Urinary bladder (tissue), 4 donors: ENCODE measurements at places on chromosomes 7 and 10.

DNA sequence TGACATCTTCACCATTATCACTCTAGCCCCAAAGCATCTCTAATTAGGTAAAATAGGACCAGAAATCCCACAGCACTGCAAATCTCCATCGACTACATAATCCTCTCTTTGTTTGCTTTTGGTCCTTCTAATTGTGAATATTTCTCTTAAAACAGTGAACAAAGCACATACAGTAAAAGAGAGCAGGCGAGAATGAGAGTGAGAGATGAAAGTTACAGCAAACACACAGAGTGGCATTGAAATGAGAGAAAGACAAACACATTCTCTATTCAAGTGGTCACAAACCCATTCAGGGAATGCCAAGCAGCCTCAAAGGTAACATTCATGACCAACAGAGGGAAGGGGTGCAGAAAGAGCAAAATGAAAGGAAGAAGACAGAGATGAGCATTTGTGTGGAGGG, 109.8 kb upstream of the PTN start:
- DNase-seq = no peak

DNA sequence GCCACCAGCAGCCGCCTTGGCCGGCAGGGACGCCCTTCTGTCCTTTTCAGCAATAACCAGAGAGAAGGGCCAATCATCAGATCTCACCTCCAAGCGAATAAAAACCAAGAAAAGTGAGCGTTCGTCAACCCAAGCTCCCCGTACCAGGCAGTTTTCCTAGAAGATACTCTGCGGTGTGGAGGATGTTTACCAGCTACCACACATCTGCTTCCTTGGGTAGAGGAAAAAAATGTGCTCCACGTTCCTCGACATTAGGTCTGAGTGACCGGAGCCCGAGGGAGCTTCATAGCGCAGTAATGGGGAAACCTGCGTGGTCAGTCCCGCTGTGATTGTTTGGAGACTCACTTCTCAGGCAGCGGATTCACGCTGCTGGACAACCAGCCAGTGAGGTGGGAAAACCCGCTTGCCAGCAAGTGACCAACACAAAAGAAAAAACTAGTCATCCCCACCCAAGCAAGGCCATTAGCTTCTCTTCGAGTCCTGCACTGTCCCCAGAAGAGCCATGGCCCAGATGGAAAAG, 73.0 kb downstream of the ZRANB1 start:
- DNase-seq = no peak

- DNase-seq = no peak
Measured at GRCh38 chr10:133019651-133020050, 68.1 kb upstream of the ADGRA1 start.

DNA sequence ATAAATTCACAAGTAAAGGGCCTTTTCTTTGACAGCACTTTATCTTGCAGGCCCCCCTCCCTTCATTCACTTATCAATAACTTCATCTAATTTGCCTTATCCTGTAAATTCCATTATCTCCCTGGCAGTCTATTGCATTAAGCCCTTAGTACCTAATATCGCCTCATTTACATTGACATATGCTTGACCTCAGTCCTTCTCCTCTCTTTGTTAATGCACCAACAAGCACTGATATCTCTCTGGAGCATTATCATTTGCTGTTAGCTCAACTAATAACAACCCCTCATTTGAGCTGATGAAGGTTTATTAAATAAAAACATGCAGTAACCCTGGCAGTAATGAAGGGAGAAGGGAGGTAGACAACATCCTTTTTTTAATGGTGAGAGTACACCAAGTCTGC, 46.8 kb downstream of the EXOC4 start:
- no peak for DNase-seq

GRCh38 chr7:4851459-4852422, 10.1 kb downstream of the PAPOLB start:
- no peak for DNase-seq

GRCh38 chr10:117136391-117136975, 1.6 kb downstream of the VAX1 start:
- DNase-seq = no peak

DNA sequence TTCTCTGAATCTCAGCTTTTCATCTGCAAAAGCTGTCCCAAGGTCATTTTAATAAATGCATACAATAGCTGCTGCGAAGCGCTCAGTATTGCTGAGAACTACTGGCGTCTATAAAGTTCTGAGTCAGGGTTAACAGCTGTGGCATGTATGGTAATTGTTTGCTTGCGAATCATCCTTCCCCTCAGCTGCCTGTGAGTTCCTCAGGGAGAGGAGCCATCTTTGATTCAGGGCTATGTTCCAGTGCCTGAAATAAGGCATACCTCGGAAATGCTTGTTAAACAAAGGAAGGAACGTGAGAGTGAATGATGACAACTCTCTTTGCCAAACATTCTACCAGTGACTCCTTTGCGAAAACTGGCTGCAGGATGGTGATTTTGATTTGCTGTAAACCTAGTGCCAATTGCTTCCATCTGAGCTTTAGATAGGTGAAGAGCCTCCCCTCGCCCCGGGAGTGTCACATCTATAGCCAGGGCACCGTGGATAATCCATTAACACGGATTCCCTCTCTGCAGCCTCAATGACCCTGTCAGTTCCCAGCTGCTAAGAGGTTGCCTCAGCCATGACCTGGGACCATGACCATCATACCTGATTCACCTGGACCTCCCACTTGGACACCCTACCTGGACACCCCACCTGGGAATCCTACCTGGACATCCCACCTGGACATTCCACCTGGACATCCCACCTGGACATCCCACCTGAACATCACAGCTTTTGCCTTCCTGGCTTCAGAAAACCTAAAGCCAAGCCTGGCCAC, 39.6 kb downstream of the GPRIN2 start:
- DNase-seq = no peak

- no peak for DNase-seq
Measured at GRCh38 chr10:79017882-79018520, 50.8 kb upstream of the ZMIZ1 start.

DNA sequence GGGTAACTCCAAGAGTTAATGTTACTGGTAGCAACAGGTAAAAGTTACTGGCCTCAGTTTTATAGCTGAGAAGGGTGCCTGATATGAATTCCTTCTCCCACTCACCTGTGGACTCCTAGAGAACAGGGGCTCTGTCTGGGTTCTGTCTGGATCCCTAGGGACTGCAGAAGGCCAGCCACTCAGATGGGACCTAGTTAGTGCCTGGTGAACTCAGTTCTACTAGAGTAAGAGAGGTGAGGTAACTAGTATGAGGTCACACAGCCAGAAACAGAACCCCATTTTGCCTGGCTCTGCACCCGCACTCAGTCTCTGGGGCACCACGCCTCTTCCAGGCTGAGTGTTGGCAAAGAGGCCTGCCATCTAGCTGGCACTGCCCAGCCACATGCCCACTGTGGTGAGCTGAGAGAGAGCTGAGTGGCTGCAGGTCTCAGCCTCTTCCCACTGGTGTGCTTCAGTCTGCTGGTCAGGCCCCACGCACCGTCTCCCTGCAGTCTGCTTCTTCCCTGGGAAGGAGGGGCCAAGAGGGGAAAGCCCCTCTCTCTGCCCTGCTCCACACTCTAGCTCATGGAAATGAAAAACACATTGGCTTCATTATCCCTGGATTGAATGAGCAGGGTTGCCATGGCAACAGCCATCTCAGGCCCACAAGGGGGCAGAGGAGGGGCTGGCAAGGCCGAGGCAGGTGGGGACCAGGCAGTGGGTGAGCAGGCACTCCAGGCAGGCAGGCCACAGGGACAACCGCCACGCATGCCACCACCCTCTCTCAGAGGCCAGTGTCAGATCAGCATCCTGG, 110.6 kb downstream of the ZMIZ1 start:
- DNase-seq = no peak

- no peak for DNase-seq
Measured at GRCh38 chr10:130357226-130357625, 221.0 kb downstream of the GLRX3 start.

GRCh38 chr7:42012313-42012712, 224.7 kb downstream of the GLI3 start:
- no peak for DNase-seq

DNA sequence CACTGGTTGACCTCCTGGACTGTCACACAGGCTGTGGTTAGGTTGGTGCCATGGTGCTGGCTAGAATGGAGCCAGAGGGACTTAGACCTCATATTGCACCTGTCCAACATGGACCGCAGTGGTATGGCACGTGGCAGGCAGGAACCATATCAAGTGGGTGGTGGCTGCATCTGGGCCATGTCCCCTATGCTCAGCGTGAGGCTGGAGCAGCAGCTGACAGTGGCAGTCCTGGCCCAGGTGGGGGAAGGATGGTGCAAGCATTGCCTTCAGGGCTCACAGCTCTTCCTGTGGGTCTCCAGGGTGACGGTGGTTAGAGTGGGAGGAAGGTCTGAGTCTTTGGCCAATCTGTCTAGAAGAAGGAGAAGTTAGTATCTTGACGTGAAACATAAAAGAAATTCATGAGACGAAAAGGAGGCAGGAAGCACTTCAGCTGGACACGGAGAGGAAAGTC, 54.5 kb upstream of the PFKFB3 start:
- DNase-seq = no peak

- no peak for DNase-seq
Measured at GRCh38 chr10:133142523-133143199, 17.4 kb upstream of the KNDC1 start.

DNA sequence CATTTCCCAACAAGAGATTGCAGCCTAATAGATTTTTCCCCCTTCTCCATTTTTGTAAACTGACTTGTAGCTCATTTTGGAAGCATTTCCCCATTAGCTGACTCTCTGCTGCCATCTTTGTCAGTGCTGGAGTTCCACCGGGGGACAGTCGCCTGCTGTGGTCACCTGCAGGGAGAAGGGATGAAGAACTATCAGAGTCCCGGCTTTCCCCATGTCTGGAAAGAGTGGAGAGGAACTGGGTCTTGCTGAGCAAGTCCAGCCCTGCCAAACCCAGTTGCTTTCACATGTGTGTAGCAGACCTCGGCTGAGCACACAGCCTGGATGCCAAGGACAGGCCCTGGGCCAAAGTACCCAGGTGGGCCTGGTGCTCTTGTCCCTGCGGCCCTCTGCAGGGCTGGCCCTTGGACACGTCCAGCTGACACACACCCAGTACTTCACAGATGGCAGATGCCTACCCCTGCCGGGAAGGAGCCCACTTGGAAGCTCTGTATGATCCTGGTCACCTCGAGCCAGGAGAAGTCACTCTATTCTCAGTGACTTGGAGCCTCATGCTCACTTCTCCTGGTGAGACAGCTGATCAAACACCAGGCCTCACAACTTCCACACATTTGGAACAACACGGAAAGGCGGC, 157.3 kb upstream of the NPVF start:
- DNase-seq = no peak

DNA sequence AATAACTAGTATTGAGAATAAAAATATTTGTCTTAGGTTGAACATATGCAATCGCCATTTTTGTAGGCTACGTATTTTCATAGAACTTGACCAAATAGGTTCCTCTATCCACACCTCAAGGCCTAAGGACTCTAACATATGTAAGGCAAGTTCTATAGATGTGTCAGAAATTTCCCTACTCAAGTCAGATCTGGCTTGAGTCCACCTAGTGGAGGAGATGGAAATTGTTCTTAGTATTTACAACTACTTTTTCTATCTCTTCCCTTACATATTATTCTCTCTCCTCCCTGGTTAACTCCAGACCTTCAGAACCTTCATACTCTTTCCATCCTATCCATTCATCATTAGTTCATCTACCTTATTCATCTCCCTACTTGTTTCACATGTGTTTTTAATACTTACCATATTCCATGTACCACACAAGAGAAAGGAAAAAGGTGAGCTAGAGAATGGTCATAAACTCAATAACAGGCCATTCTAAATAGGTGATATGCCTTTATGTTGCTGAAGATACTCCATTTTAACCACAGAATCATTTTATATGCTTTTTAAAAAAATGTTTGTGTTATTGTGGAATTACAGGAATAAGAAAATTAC, 174.5 kb upstream of the HDAC9 start:
- no peak for DNase-seq

DNA sequence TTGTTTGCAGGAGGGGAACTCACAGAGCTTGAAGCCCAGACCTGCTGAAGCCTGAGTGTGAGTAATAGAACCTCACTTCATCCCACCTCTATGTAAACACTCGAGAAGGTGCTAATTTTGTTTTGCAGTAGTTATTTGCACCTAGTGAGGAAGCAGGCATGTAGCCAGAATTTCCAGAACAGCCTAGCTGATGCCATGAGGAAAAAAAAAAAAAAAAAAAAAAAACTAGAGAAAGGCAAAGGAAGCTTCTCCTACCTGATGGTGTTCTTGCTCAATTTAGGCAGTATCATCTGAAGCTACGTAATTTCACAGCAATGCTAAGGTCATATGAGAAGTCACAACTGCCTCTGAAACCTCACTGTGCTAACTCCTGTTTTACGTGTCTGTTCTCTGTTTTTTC, 13.6 kb upstream of the GPR37 start:
- no peak for DNase-seq

GRCh38 chr7:148809856-148810255, 74.2 kb downstream of the EZH2 start:
- no peak for DNase-seq

- DNase-seq = no peak
Measured at GRCh38 chr7:18900803-18901202, 216.6 kb downstream of the TWIST1 start.

DNA sequence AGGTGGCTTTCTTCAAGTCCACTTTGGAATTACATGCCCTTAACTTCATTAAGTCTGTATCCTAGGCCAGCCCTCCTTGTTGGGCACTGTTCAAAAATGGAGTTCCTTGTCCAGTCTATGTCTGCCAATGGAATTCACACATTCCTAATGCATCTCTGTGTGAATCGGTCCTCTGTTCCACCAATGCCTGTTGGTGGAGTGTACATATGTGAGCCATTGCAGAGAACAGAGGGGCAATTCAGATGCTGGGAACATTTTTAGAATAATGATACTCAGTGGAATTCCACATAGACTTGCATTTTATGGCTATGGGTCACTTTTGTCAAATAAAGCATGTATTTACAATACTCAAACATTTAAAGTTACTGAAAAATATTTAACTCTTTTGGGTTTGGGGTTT, 108.3 kb downstream of the COL28A1 start:
- DNase-seq = no peak

GRCh38 chr7:98119256-98119918, 12.7 kb downstream of the LMTK2 start:
- no peak for DNase-seq

DNA sequence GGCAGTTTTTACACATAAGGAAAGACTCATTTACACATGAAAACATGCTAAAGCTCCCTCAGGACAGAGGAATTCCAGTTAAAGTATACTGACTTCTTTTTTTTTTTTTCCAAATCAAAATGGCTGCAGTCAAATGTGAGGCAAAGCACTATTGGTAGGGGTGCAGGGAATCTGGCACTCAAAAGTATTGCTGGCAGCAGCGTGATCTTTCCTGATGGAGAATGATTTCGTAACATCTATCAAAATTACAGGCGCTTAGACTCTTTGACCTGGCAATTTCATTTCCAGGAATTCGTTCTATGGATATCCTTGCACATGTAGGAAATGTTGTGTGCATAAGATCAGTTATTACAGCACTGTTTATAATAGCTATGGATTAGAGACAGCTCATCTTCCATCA, 65.7 kb downstream of the VSTM4 start:
- no peak for DNase-seq

DNA sequence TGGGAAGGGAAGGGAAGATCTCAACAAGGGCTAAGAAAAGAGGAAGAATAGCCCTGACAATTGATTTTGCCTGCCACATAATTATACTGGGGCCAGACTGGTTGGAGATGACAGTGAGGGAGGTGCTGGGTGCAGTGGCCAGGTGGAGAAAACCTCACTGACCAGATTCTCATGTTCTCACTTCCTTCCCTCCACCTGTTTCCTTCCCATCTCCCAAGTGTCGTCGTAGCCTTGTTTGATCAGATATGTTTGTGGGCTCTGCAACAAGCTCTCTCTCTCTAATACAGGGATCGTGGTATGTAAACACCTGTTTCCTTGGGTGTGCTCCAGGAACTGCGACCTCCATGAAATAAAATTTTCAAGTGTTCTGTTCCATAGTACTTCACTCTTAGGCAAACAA, 60.2 kb downstream of the VCL start:
- no peak for DNase-seq
